ENCODE measurements at places on chromosomes 2 and 18. TPM values are rescaled to one million over a fixed set of nuclear protein-coding genes. Genes with fewer than 3 reads are reported as not detected.

DNA sequence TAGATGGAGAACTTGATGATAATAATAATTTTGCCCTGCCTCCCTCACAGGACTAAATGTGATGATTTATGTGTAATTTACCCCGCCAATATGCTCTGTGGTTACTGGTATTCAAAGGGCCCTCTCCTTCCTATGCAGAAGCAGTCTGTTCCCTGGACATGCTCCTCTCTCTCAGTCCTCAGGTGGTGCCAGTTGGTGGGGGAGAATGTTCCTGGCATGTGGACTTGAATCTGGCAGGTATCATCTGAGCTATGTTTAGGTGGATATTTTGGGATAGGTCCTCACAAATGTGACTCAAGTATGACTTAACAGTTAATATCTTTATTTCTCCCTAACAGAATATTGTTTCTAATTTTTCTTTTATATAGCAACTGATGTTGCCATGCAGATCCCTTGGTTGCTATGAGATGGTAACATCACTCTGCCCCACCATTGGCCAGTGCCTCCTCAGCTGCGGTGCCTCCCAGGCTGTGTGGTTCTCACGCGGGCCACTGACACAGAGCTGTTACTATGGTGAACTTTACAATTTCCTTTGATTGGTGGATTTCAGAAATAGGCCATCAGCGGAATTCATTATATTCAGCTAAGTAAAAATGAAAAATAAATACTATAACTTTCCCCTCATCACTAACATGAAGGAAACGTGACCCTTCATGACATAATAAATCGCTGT is 106.7 kb upstream of the PELI1 start:
- DNase-seq = no peak

- no peak for DNase-seq
Measured at GRCh38 chr2:185658750-185659149, 79.9 kb upstream of the FSIP2 start.

- no peak for DNase-seq
Measured at GRCh38 chr2:101893681-101894381, 97.9 kb upstream of the IL1R2 start.

GRCh38 chr18:24964216-24964615 is 387.8 kb downstream of the ZNF521 start:
- no peak for DNase-seq

GRCh38 chr18:13438507-13439056 is 220.0 kb downstream of the LDLRAD4 start:
- no peak for DNase-seq

- no peak for DNase-seq
Measured at GRCh38 chr18:58402247-58402646, 226.6 kb downstream of the ALPK2 start.

DNA sequence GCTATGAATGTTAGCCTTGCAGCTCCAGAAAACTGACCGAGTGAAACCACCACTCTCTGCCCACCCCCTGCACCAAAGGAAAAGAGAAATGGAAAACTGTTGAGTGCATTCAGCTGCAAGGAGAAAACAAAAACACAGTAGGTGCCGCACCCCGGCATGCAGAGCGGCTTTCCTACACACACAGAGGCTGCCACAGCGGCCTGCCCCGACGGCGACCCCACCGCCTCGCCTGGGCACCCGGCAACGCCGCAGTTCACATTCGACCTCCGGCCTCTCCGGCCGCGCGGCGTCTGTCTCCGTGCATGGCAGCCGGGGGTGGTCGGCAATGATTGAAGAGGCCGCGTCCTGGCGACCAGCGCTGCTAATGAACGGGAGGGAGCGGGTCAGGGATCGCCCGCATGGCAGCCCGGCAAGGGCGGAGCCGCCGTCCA is 417.1 kb upstream of the SALL3 start:
- DNase-seq = no peak

DNA sequence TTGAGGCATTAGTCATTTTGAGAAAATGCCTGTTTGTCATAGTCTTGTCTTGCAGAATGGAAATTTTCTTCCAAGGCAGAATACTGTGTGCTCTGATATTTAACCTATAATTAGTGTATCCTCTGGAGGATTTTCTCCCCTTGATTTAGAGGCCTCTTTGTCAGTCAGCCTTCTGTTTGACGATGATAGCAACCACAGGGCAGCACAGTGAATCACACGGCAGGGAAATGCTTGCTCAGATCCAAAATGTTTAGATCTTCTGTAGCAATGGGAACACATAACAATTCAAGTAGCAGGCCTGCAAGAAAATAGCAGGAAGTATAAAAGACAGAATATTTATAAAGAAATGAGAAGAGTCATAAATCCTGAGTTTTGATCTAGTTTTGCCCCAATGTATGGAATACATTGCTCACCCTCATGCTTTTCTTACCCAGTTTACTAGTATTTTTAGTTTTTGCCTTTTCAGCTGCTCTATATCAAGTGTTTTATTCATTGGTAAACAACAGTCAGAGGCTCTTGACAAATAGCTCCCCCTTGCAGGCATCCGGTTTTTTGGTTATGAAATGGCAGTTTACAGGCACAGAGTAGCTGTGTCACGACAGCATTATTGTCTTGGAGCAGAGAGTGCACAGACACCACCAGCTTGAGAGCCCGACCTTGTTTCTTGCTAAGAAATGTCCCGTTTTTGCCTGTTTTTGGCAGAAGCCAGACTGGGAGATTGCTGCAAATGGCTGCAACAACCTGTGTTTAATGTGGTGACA is 185.1 kb downstream of the MYO3B start:
- no peak for DNase-seq

Gene PHOSPHO2
- polyA plus RNA-seq = 4.1 TPM

All from hindlimb muscle (tissue), 1 donor.